ENCODE measurements at places on chromosomes 2 and 18.
A peak's percentile ranks its signal among the peaks of the same experiment; 100 is the strongest.

DNA sequence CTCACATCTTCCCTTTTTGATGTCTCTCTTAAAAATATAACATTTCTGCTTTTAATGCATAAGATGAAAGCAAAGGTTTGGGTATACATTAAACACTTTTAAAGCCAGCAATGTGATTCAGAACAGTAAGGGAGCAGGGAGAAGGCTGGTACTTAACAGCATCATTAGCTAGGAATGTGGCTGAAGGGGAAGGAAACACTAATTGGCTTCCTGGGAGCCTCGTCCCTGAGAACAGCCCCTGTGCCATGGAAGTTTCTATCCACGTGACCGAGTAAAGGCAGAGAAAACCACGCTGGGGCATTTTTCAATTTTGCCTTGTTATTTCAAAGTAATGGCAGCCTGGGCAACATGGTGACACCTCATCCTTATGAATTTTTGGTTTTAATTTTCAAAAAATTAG is 109.2 kb upstream of the GPC1 start:
- DNase-seq = peak; percentile 10

DNA sequence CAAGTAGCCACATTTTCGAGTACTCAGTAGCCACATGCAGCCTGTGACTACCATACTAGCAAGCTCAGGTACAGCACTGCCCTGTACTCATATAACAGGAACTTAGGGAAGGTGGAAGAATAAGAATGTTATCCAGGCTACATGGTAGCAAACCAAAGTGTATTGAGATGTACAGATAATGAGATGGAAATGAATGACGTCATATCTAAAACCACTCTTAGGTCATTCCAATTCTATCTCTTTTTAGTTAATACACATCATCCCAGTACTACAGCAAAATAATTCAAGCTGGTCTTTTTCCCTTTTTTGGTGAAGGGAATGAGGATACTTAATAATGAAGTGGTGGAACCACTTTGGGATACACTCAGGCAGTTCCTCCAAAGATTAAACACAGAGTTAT is 38.7 kb downstream of the COLEC12 start:
- DNase-seq = no peak

DNA sequence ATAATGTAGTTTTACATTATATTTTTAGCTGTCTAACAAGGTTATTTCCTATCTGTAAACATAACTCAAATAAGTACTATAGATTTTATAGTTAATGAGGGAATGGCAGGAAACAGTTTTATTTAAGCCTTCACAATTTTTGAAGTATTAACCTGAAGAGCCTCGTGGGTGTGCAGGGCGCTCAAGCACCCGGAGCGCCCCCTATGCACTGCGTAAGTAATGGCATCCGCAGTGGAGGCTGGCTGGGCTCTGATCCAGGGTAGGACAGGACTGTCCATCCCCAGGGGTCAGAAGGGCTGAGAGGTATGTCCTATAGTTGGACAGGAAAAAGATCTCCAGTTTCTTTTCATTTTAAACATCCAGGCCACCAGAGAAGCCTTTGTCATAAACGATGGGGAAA is 8.2 kb upstream of the GBX2 start:
- peak; percentile 47 for DNase-seq

DNA sequence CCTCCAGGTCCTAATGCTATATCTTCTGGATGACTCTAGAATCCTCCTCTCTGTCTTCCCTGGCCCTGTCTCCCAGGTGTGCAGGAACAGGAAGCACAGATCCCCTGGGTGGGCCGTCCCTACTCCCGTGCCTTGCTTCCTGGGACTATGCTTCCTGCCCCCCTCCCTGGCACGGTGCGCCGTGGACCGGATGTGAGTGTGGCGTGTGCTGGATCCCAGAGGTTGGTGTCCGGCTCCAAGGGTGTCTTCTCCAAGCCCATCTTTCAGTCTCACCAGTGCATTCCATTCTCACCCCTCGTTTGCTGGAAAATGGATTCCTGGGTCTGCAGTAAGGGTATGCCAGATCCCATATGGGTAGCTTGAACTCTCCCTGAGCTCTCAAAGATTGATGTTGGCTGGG is 144.4 kb upstream of the TWIST2 start:
- no peak for DNase-seq

DNA sequence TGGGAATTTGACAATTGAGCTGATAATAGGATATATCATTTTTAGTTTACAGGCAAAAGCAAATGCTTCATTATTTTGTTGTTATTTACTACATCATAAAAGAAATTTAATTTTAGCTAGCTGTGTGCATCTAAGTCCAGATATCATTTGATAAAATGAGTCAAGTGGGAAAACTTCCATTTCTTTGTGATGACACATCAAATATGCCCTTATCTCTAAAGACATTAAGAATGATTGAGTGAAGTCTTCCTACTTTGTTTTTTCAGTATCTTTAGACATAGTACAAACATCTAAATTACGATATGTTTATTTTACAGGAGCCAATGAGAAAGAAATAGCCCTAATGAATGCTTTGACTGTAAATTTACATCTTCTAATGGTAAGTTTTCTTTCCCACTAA is 77.0 kb downstream of the KYNU start:
- peak; percentile 2 for DNase-seq

- DNase-seq = no peak
Observed at GRCh38 chr2:196186266-196186980, 15.0 kb upstream of the STK17B start.

DNA sequence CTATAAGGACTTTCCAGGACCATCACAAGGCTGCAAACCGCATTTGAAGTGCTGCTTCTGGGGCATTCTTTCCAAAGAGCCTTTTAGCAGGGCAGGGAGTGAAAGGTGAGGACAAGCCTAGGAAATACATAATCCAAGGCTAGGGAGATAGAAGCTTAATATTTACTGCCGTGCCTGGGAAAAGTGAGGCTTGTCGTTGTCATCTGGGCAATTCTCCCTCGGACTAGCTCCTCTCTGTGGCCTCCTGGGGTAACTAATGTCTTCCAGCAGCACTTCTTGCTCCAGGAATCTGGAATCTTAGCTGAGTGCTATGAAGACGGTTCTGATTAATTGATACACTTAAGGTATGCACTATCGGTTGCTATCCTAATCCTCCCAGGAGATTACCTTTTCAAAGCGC is 69.3 kb upstream of the ATL2 start:
- DNase-seq = no peak

- no peak for DNase-seq
Observed at GRCh38 chr18:24734058-24734457, 273.6 kb downstream of the HRH4 start.

GRCh38 chr2:218717262-218717661 is 6.6 kb downstream of the TTLL4 start:
- no peak for DNase-seq

- no peak for DNase-seq
Observed at GRCh38 chr2:170121689-170122088, 56.3 kb upstream of the MYO3B start.

GRCh38 chr2:188360485-188361263 is 69.0 kb downstream of the GULP1 start:
- DNase-seq = no peak

DNA sequence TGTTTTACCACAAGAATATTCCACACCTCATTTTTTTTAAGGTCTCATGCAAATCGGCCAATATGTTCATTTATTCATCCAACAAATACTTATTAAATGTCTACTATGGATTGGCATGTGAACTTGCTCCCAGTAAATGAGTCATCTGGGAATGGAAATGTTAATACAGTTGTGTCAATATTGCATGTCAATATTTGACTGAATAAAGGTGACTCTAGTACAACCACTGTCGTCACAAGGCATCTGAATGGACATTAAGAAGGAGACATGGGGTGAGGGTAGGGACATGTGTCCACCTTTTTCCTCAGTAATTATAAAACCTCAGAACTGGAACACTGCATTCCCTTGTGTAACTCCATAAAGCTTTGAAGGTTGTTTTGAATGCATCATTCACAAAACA is 365.4 kb downstream of the ADCYAP1 start:
- no peak for DNase-seq

- no peak for DNase-seq
Observed at GRCh38 chr2:174780191-174780840, 16.0 kb upstream of the CHRNA1 start.

- peak; percentile 86 for DNase-seq
Observed at GRCh38 chr2:96315400-96316071, 9.6 kb upstream of the ITPRIPL1 start.

GRCh38 chr2:107936433-107937359 is 49.6 kb upstream of the SLC5A7 start:
- DNase-seq = peak; percentile 5

All from fibroblast of skin of right biceps (primary cell).